NCI-H524 (cell line): ENCODE measurements at places on chromosomes 12 and 14.
A peak's percentile ranks its signal among the peaks of the same experiment; 100 is the strongest.

DNA sequence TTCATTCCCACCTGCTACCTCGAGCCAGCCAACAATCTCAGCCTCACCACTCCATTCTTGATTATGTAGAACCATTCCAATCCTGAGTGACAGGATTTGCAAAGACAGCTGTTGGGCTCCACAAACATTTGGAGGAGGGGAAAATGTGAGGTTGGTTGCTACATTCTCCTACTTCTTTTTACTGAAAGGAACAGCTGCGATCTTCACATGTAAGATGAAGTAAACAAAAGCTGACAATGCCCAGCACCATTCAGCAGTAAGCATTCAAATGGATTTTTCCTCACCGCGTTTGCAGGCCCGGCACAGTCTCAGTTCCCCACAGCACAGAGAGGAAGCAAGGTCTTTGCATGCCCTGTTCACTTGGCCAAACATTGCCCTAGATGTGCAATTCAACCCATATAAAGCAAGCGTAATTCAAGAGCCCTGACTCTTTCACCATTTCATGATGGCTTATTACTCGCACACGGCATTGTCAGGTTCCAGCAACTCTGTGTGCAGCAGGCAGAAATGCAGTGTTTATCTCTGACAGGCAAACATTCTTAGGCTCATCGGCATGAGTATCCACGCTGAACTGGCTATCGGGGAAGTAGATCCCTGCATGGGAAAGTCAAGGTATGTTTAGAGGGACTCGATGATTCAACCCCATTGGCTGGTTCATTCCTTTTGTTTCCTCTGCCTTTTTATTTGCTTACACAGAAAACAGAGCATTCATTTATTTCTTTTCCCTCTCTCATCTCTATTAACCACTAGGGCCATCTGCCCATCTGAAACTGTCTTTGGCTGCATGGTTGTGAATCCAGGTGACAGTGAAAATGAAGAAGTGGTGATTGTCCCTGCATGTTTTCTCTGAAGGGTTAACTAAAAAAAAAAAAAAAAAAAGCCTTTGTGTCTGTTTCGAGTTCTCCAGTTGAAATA lies 236.1 kb upstream of the PLEKHG7 start:
- peak; percentile 82 for DNase-seq

DNA sequence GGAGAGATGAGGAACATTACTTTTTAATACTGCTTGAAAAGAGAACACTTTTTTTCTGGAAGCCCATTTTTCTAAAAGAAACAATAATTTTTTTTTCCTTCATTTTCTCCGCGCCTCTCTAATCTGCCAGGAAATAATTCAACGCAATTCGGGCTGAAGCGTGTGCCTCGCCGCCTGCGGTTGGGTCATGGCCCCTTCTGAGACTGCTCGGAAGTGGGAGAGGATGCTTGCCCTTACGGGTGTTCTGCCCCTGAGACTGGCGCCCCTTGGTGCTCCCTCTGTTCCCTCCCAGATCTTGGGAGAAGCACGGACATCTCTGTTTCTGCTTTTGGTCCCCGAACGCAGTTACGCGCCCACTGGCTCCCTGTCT lies 332 bp upstream of the TBC1D30 start:
- no peak for DNase-seq

DNA sequence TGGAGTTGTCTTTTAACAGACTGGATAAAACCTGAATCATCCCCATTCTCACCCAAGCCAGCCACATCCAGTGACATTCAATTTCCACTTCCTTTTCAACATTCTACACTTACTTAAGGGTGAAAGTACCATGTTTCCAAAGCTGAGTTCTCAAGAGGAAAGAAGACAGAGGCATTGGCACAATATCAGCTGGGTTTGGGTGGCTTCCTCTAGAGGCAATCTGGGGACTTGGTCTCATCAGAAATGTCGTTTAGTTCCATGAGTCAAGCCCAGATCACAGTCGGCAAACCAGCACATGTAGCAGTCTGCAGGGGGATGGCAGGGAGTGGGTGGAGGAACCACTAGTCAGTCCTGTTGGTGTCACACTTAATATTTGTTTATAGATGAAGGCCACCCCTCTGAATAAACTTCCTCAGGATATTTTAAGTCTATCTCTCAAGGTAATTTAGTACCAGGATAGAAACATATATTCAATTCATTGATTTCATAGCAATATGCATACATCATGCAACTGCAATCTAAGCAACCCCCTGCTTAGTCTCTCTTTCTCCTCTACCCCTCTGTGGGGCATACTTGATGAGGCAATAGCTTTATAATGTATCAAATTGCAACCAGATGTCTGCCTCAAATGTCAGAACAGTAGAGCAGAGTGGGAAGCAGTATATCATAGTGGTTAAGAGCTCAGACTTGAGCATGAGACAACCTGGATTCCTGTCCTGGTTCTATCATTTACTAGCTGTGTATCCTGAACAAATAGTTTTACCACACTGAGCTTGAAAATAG lies 3.0 kb downstream of the SRRM4 start:
- DNase-seq = peak; percentile 56

- no peak for DNase-seq
These were observed 162.5 kb downstream of the DPF3 start for GRCh38 chr14:72731252-72732020.

GRCh38 chr14:99908653-99909250 lies 115.5 kb downstream of the EML1 start:
- DNase-seq = no peak

DNA sequence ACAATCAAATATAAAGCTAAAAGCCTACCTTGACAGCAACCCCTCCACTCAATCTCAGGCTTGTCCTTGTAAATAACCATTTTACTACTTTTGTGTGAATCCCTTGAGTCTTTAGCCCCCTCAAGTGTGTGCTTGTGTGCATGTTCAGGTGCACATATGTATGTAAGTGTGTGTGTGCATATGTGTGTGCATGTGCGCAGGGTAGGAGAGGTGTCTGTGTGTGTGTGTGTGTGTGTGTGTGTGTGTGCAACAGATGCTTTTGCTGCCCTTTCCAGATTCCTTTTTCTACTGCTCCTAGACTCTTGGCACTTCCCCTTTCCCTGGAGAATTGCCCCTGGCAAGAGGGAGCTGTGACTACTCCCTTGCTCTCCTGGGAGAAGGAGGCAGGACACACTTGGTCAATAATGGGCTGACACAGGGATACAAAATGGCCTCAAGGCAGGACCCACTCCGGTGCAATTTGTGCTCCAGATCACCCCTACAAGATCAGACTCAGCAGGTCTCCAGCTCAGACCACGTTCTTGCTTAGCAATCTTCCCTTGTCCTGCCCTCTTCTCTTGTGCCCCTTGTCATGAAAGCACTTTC lies 73.4 kb downstream of the IFNG start:
- DNase-seq = no peak

DNA sequence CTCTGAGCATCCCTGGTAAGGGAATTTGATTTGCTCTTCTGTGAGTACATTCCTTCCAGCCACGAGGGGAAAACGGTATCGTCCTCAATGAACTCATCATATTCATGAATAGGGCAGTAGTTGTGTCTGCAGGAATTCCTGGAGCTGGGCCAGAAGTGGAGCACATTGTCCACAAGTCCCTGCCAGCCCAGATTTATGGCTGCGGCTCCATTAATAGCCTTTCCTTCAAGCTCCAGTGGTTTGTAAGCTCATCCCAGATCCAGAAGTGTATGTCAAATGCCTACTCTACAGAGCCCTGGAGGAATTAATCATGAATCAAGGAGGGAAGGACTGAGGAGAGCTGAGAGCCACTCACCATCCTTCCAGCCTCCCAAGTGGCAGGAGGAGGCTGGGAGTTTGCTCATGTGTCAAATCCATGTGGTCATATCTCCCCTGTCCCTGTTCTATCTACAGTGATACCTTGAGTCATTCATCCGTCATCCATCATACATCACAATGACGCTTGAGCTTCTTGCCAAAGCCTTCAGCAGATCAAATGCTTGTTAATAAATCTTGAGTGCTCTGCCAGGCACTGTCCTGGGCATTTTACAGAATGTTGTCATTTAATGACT lies 65.5 kb downstream of the SVOP start:
- DNase-seq = peak; percentile 30

- no peak for DNase-seq
These were observed 20.2 kb upstream of the PLA2G1B start for GRCh38 chr12:120347766-120348165.

GRCh38 chr14:74302152-74302628 lies 544 bp downstream of the ABCD4 start:
- DNase-seq = no peak

DNA sequence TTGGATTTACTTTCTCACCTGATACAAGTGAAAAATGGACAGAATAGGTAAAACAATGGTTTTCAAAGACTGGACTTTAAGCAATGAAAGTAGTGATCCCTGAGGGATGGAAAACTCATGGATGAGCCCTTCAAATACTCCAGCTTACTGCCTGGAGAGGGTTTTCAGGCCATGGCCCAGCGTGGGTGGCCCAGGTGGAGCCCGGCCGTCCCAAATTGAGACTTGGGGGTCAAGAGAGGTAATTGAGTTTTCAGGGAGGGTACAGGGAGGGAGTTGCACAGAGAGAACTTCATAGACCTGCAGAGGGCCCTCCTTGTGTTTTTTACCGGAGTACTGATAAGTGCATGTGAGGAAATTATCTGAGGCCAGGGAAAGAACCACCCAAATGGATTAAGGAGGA lies 37.2 kb downstream of the RAN start:
- no peak for DNase-seq

DNA sequence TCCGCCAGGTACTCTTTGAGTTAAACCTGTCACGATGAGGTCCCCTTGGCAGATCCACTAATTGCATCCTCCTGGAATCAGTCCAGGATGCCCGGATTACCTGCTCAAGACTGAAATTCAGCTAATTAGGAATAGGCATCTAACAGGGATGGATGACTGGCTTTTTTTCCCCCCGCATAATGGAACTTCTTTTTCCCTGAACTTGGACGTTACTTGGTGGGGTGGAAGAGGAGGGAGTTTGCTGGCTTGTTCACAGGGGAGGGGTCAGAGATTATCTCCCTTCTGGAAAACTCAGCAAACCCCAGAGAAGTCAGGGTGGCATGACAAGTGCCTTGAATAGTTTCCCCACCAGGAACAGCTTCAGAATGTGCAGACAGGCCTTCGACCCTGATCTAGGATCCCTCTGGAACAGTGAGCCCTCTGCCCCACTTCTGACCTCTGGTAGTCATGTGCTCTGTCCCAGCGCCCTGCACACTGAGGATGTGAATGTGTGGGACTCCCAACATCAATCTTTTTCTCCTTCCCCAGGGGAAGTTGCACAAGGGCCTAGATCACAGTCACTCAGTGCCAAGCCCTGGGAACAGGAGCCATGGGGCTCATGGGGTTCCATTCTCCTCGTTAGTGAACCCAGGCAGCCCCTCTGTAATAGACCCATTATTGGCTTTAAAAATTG lies 142.5 kb downstream of the SMOC1 start:
- no peak for DNase-seq

DNA sequence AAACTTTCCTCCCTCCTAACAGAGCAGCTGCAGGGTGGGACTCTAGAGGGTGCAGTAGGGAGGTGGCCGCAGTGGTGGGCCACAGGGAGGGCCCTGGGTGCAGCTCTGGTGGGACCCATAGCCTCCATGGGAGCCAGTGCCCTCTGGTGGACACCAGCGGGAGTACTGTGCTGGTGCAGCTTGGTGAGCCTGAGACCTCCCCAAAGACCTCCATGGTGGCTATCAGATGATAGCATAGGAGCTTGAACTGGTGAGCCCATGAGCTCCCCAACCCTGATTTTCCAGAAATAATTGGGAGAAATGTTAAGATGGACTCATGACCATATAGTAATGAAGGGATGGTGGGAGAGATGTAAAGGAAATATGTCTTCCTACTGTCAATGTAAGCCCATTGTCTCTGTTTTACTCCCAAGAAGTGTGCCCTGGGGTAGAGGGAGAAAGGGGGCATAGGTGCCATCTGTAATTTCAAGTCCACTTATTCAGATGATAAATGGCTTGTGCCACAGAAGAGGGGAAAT lies 98.7 kb downstream of the GAS2L3 start:
- no peak for DNase-seq

DNA sequence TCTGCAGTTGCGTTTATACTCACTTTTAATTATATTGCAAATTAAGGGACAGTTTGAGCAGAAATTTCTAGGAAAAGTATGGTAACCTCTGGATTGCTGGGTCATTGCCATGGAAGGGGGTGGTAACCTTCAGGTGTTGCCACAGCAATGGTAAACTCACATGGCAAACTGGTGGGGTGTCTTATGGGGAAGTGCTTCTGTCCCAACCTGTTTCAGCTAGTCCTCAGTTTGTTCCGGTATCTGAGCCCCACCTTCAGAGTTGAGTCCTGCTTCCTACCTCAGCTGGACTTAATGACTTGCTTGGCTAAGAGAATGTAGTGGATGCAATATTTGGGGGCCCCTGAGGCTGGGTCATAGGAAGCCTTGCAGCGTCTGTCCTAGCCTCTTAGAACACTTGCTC lies 7.3 kb upstream of the CLMN start:
- no peak for DNase-seq

DNA sequence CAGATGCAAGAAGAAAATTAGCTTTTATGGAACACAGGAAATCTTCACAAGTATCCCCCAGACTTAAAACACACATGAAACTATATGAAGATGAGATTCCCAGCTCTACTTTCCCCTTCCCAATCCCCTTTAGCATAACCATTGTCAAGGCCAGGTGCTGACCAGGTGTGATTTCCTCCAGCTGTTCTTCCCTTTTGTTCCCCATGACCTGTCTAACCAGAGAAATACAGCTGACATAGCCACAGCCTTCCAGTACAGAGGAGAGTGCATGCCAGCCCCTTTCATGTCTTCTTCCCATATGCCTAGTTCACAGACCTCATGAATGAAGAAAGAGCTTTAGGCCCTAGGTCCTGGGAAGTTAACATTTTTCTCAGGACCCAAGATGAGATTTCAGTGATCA lies 43.5 kb upstream of the FKBP4 start:
- no peak for DNase-seq

DNA sequence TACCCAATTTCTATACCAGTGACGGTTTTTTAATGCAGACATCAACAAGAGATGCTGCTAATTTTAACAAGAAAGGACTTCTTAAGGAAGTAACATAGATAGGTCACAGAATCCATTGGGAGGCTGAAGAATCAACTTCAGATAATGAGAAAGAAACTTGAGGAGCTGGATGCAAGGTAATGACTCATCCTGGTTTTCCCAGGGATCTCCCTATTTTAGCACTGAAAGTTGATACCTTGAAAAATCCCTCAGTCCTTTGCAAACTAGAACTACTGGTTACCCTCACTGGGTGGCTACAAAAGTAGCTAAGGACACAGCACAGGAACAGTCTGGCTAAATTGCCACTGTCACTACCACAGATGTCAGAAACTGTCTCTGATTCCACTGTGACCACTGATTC lies 561.9 kb downstream of the FLRT2 start:
- DNase-seq = no peak

DNA sequence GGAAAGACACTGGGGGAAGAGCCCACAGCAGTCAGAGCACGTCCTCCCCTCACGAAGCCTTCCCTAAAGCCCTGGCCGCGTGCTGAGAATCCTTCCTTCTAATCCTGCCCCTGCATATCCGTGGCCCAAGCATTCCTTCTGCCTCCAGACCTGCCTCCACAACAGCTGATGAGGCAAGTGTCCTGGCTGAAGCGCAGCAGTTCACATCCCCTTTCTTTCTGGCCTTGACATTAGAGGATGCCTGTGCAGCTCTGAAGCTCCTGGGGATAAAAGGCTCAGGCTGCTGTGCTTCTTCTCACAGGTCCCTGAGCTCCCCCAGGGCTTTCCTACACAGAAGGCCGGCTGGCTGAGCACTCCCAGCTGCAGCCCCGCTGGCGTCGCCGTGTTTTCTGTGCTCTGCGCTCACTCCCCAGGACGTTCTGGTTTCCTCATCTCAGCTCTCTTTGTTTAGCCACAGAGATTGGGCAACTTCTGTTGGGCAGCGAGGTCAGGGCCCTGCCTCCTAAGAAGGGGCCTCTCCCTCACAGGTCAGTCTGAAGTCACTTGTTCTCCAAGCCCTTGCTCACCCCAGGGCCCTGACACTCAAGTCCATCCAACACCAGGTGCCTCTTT lies 45.8 kb downstream of the NINJ2 start:
- DNase-seq = no peak

GRCh38 chr12:27551172-27551840 lies 27.3 kb downstream of the PPFIBP1 start:
- no peak for DNase-seq
